IMR-90 (cell line): ENCODE measurements at places on chromosomes 3 and 15.

- no peak for DNase-seq
These were observed 14.0 kb upstream of the LRTM1 start for GRCh38 chr3:54941690-54942362.

- DNase-seq: no peak
These were observed 55.1 kb downstream of the FOXB1 start for GRCh38 chr15:60059186-60059585.

DNA sequence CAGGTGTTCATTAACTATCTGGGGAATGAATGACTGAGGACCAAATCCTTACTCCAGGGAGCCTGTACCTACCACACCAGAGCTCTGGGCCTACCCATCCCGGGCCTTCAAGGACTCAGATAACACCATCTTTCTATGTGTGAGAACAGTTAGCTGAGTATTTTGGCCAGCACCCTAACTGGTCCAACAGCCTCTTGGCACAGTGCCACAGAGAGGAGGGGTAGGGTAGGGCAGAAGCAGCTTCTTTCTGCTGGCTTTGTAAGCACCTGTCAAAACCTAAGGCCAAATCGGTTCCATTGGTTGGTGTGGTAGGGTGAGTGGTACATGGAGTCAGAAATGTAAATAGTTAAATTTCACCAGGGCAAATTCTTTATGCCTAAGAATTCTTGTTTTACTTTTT, 26.7 kb downstream of the ISL2 start:
- DNase-seq: no peak

GRCh38 chr15:98854496-98854895, 153.1 kb downstream of the PGPEP1L start:
- no peak for DNase-seq

DNA sequence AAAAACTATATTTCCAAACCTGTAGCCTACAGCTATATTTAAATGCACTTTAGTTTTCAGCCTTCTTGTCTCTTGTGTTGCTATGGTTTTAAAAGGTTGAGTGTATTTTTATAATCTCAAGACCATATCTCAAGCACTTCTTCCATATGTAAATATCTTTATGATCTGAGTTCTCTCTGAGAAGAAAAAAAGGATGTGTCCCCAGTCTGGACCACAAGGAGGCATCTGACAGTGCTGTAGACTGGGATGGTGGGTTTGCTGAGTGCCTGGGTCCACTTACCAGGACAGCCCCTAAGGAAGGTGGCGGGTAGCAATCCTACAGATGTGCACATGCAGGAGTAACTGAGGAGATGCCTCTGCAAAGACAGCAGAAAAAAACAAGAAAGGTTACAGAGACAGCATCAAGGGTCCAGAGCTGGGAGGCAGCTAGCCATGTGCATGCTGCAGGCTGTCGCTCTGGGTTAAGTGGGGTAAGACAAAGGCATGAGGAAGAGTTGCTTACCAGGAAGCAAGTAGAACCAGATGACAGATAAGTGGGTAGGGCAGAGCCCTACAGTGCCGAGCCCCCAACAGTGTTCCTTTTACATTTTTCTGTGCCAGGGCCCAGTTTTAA, 70.6 kb upstream of the SNRK start:
- DNase-seq: no peak

GRCh38 chr15:29449136-29449535, 179.5 kb upstream of the NSMCE3 start:
- DNase-seq: no peak

GRCh38 chr3:55824406-55824805, 337.3 kb upstream of the WNT5A start:
- DNase-seq: no peak

GRCh38 chr3:89440386-89440785, 333.0 kb downstream of the EPHA3 start:
- no peak for DNase-seq

- DNase-seq: peak; percentile 41
These were observed 743.7 kb upstream of the NECTIN3 start for GRCh38 chr3:110327870-110328269.

- no peak for DNase-seq
These were observed 120.7 kb downstream of the MBNL1 start for GRCh38 chr3:152389316-152389934.

GRCh38 chr3:10423171-10423882, 82.1 kb downstream of the ATP2B2 start:
- no peak for DNase-seq

DNA sequence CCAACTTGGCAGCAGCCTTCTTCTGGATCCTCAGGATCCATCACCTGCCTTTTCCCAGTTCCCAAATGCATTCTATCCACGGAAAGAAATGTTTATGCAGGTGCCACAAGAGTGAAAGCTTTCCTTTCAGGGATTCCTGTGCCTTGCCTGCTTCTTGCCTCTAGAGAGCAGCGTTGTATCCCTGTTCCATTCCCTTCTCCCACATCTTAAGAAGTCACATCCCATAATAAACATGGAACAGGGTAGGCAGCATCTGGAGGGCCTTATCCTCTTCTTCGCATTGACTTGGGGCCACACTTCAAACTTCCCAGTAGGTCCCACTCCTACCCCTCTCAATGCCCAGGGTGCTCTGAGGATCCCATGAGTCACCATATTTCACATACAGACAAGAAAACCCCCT, 72.7 kb upstream of the DCLK3 start:
- DNase-seq: no peak
